ENCODE measurements at places on chromosomes 3 and 15.

DNA sequence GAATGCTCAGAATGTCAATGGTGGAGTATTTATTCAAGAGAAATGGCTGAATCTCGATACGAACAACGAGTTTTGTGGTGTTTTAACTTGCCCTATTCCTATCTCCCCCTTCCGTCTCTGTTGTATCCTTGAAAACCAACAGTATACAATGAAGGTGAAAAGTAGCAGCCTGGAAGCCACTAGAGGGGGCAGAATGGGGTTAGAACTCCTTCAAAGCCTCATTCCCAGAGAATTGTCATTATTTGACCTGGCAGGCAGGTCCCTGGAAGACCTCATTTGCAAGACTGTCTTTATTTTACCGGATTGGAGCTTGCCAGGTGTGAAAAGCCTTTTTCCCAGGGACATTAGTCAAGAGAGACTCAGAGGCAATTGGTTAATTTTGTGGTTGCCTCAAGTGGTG is 139.4 kb downstream of the LRRC28 start:
- no peak for DNase-seq

GRCh38 chr3:131277836-131278497 is 103.6 kb upstream of the NUDT16 start:
- no peak for DNase-seq

DNA sequence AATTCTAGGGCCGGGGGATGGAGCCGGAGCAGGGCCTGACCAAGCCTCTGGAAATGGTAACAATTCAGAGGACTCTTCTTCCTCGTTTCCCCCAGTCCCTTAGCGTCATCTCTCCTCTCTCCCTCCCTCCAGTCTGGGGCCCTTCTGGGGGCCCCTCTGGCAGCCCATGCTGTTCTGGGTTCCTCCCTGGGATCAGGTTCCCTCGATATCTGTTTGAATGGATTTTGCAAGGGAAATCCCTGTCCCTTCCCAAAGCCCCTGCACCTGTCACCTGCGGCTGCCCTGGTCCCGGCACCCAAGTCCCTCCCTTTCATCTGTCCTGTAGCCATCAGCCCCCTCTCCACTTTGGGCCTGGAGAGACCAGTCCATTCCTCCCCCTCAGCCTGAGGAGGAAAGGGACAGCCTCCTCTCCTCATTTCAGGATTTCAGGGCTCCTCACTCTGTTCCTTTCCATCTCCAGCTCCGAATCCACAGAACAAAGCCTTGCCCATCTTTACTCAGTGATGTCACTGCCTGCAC is 1.7 kb upstream of the PLCB2 start:
- DNase-seq, result no peak

DNA sequence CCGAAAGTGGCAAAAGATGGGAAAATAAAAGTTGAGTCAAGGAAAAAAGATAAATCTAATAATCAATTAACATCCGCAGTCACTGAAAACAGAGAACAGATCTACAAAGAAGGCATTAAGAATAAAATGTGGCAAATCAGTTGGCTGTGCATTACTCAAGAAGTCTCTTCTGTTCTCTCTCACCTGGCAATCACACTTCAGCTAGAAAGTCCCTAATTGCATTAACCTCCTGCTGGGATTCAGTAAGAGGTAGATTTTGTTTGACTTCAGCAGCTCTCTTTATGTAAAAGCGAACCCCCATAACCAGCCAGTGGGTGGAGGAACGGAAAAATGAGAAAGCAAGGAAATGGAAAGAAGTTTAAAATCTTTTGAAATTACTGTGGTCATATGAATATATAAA is 94.7 kb upstream of the PLXND1 start:
- DNase-seq, result no peak

DNA sequence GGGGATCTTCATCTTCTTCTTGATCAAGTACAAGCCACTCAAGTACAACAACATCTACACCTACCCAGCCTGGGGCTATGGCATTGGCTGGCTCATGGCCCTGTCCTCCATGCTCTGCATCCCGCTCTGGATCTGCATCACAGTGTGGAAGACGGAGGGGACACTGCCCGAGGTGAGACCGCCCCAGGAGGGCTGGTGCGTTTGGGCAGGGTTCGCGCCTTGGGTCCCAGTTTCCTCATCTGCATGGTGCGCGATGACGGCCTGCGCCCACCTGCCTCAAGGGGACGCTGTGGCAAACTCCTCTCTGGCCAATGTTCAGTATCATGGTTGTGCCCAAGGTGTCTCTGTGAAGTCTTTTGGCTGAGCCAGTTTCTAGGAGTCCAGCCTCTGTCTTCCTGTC is 57.5 kb upstream of the SLC6A1 start:
- DNase-seq, result no peak

GRCh38 chr15:63456258-63456657 is 48.1 kb upstream of the USP3 start:
- no peak for DNase-seq

DNA sequence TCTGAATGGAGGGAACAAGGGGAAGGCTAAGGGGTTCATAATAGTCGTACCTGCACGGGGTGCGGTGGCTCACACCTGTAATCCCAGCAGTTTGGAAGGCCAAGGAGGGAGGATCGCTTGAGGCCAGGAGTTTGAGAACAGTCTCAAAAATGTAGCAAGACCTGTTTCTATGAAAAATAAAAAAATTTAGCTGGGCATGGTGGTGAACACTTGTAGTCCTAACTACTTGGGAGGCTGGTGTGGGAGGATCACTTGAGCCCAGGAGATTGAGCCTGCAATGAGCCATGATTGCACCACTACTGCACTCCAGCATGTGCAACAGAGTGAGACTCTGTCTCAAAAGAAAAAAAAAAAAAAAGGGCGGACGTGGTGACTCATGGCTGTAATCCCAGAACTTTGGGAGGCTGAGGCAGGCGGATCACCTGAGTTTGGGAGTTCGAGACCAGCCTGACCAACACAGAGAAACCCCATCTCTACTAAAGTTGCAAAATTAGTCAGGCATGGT is 17.9 kb upstream of the HDAC11 start:
- DNase-seq, result no peak

DNA sequence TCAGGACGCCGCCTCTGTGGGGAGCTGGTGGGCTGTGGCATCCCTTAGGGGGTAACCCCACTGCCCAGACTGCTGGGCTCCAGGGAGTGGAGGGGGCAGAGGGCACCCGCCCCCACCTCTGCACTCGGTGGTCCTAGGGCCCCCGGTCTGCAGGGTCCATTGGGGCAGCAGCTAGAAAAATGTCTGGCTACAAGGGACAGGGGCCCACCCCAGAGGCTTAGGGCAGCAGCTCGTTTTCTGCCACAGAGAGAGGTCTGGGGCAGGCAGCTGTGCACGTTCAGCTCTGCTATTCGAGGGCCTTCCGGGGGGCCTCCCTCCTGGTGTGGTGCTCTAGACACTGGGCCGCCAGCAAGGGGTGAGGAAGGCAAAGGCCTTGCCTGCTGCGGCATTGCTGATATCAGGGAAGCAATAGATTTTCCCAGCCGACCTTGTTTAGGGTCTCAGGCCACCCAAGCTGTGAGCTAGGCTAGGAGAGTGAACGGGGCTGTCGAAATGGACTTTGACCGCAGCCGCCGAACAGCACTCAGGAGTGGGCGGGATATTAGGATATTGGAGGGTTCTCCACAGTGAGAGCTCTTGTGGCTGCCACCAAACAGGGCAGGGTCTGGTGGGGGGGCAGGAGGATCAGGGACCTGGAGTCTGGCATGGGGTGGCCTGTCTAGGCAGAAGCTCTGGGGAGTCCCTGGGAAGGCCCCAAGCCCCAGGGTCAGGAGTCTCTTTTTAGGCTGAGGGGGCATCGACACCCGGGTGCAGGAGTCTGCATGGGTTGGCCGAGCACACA is 61.4 kb upstream of the KLF13 start:
- no peak for DNase-seq

DNA sequence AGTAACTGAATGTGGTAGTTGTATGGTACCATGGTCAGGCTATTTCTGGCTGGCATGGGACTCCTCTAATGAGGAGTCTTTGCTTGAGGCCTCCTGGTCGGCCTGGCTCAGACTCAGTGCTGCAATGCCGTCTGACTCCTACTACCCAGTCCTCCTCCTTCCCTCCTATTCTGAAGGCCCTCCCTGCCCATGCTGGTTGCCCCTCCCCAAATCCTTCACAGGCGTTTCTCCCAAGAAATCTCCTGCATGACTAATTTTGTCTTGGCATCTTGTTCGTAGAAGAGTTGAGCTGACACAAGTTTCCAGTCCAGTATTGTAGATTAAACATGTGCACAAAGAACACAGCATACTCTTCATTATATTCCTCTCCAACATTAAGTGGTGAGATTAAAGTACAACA is 115.5 kb downstream of the NFKBIZ start:
- no peak for DNase-seq

DNA sequence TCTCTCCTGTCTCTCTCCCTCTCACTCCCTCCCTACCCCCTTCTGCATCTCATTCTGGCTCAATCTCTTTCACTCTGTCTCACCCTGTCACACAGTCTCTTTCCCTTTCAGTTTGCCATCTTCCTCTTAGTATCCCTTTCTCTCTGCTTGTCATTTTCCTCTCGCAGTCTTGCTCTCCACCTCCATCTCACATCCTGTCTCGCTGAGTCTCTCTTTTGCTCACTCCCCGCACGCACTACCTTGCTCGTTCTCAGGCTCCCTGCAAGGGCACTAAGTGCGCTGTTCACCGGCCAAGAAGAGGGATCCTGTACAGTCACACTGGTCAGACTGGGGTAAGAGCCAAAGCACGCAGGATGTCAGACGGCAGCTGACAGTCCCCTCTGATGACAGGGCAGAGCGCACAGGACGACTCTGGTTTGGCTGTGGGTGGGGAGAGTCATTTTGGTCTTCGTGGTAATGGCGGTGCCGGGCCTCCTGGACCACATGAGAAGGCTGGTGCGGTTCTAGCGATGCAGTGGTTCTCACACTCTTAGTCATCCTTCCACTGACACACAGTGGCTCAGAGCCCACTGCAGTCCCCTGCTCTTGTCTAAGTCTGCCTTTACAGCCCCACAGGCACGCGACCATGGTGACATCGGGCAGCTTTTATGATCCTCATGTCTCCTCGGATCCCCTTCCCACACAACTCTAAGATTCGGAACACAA is 356.8 kb downstream of the FOXP1 start:
- peak; percentile 79 for DNase-seq

DNA sequence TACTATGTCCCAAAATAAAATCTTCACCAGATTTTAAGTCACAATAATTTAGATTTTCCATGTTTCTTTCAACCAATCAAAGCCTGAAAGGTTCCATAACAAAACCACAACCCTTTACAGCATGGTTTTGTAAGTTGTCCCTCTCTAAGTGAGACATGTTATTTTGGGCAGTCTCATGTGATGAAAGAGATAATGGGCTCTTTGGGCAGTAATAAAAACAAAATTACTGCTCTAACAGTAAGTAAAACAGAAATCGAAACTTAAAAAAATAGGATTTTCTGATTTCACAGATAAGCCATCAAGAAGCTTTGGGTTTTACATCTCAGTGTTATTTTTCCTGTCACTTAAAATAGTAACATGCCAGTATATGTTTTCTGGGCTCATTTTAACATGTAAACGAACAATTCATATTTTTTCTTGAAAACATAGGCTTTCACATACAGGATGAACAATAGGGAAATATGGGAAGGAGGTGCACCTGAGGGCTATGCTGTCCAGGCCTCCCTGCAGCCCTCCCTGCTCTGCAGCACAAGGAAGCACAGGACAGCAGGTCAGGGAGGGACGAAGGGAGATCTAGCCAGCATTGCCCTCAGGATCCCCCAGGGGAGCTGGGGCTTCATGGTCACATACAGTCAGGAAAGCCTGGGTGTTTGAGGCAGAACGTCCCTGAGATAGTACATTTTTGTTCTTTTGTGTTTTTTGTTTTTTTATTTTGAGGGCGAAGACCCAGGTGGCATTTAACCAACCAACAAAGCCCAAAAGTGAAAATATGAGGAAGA is 157.4 kb downstream of the SHOX2 start:
- no peak for DNase-seq

DNA sequence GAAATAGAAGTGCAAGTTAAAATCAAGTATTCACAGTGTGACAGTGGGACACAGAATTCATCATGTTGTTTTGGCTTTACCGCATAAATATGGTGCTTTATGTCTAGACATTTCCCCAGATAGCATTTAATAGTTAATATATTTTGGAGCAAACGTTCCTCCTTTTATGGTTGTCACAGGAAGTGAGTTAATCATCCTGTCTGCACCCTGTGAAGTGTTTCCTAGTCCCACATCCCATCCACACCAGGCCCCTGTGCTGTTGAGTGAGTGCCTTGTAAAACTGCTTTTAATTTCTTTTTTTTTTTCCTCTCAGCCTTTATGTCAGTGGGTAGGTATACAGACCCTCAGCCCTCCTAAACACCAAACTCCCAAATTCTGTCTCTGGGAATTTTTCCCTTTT is 393.7 kb downstream of the FEZF2 start:
- no peak for DNase-seq

GRCh38 chr3:177439694-177440269 is 242.5 kb upstream of the TBL1XR1 start:
- DNase-seq, result no peak

DNA sequence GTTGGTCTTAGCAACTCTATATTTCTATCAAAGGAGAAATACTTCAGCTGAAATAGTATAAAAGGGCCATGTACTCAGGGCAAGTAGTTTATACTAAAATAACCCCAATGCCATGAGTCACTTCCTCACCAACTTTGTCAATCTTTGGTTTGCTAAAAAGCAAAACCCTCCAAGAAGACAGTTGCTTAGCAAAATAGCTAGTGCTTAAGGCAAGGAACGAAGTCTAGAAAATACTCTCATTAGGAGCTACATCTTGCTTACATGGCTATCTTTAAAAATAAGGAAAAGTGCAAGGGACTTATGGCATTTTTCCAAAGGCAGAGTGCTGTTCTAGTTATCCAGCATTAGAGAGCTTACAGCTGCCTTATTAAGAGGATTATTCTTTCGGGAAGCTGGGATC is 28.4 kb downstream of the P3H2 start:
- no peak for DNase-seq

DNA sequence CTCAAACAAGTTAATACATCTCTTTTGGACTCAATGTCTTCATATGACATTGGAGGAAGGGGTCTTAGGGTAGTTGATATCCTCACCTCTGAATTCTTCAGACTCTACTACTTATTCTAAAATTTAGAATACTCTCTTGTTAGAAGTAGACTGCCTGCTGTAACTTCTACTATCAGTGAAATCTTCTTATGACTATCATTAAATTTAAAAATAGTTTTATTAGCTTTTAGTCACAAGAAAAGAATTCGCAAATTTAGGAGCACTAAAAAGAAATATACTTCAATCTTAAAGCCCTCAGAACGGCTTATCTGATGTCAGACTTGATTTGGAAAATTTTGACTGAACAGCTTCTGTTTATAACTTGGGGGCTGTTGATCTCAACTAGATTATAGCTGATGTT is 67.1 kb upstream of the TTC14 start:
- no peak for DNase-seq

DNA sequence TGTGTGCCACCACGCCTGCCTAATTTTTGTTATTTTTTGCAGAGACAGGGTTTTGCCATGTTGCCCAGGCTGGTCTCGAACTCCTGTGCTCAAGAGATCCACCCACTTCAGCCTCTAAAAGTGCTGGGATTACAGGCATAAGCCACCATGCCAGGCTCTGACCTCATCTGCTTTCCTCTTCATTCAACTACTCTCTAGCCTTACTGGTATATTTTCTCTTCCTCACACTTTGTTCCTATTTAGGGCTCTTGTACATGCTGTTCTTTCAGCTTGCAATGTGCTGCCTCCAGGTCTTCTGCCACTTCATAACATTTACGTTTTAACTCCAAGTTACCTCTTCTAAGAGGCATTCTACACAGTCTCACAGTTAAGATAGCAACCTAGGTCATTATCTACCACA is 34.9 kb downstream of the PIK3CB start:
- DNase-seq, result no peak
